ENCODE measurements at places on chromosomes 2 and 18.

GRCh38 chr2:180873219-180873618, 107.2 kb upstream of the UBE2E3 start:
- DNase-seq: no peak

DNA sequence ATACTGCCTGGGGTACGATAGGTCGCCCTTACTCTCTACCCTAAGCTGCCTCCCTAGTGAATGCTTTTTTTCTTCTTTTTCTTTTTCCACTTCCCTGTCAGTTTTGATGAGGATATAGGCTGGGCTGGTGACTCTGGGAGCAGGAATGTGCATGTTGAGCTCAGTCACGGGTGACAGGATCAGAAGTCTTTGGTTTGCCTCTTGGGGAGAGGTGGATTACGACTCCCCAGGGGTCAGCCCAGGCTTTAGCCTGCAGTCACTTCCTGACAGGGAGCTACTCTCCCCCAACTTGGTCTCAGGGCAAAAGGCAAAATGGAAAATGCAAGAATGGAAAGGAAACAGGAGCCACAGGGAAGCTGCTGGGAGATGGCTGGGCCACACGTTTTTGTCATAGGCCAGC, 57.3 kb downstream of the THNSL2 start:
- no peak for DNase-seq

DNA sequence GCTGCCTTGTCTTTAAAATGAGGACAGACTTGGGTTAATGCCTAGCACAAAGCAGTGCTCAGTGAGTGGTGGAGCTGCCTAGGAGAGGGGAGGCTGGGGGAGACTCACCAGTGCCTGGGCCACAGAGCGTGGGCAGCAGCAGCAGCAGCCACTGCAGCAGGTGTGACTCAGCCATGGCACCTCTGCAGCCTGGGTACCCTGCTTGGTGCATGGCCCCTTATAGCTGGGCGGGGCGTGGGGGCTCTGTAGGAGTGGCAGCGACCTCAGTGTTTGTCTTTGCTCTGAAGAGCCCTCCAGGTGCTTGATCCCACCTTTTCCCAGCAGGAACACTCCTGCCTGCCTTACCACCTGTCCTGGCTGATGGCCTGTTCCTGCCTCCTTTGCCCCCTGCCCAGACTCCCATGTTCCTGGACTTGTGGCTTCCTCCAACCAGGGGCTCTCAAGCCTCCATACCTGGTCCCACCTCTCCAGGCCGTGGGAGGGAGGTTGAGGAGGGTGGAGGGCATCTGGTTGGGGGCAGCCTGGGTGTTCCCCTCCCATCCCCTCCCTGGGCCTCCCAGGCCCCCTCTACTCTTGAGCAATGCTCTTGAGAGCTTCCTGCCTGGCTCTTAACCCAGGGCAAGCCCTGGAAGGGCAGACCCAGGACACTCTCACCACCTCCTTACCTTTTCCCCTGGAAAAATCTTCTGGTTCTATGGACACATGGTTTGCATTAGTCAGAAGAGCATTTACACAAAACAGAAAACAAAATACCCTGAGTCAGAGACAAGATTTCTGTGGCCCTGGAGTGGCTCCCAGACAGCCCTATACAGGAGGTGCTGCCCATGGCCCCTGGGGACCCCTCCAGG, at the start of gene SFTPB:
SFTPB (minus strand) TSS at position 191 of the 848 bp plus-strand sequence; CDS start at position 175, 16 bp downstream.
- no peak for DNase-seq

DNA sequence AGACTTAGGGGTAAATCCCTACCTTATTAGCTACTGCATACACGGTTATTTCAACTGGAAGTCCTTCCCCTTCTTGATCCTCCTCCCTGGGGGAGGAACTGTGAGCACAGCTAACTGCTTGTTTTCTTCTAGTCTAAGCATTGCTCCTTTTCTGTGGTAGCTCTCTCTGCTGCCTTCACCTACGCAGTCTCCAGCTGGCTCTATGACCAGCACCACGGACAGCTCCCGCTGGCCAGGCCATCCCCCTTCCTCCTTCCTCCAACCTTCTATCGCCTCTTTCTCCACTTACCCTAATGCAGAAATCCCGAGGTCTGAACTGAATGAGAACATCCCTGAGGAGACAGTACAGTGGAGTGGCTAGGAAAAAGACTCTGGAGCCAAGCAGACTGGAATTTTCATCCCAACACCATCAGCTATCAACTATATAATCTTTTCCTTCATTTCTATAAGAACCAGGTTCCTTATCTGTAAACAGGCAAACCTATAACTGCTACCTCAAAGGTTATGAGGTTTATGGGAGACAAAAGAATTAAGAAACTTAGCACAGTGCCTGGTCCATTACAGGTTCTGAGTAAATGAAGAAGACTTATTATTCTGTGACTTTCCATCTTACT, 4.7 kb upstream of the CFAP65 start:
- peak; percentile 6 for DNase-seq

- no peak for DNase-seq
Measured at GRCh38 chr2:70241340-70241739, 7.1 kb downstream of the TIA1 start.

- no peak for DNase-seq
Measured at GRCh38 chr2:217585362-217585761, 417.4 kb downstream of the TNS1 start.

DNA sequence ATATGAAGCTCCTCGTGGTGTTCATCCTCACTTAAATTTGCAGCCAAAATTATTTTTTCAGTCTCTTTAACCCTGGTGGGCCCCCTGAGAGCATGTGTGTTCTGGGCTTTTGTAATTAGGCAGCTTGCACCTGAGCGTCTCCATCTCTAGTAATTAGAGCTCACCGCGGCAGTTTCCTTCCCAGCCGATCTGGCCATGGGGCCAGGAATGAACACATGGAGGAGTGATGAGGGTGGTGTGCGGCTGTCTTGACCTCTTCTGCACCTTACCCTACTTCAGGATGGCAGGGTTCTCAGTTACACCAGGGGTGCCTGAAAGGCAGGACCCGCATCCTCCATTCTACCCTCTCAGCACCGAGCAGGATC, 98.5 kb downstream of the AFF3 start:
- no peak for DNase-seq

DNA sequence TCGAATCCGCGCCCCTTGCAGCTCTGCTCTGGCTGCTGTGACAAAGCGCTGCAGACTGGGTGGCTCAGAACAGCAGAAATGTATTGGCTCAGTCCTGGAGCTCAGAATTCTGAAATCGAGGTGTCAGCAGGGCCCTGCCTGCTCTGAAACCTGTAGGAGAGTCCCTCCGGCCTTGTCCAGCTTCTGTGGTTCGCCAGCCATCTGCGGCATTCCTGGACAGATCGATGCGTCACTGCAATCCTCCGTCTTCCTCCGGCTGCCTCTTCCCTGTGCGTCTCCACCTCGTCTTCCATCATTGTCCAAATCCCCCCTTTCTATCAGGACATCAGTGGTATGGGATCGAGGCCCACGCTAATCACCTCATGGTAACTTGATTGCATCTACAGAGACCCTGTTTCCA, 115.2 kb downstream of the RNF144A start:
- no peak for DNase-seq

- DNase-seq: no peak
Measured at GRCh38 chr18:35707674-35708073, 126.1 kb downstream of the GALNT1 start.

- DNase-seq: no peak
Measured at GRCh38 chr2:189037518-189037917, 63.3 kb downstream of the COL3A1 start.

- DNase-seq: peak; percentile 27
Measured at GRCh38 chr2:77270433-77270832, 251.7 kb downstream of the LRRTM4 start.

- peak; percentile 21 for DNase-seq
Measured at GRCh38 chr2:166417669-166418068, 41.9 kb upstream of the SCN9A start.

- DNase-seq: no peak
Measured at GRCh38 chr2:7732497-7732896, 815.3 kb downstream of the RNF144A start.

GRCh38 chr2:188610827-188611226, 319.2 kb downstream of the GULP1 start:
- DNase-seq: peak; percentile 24

DNA sequence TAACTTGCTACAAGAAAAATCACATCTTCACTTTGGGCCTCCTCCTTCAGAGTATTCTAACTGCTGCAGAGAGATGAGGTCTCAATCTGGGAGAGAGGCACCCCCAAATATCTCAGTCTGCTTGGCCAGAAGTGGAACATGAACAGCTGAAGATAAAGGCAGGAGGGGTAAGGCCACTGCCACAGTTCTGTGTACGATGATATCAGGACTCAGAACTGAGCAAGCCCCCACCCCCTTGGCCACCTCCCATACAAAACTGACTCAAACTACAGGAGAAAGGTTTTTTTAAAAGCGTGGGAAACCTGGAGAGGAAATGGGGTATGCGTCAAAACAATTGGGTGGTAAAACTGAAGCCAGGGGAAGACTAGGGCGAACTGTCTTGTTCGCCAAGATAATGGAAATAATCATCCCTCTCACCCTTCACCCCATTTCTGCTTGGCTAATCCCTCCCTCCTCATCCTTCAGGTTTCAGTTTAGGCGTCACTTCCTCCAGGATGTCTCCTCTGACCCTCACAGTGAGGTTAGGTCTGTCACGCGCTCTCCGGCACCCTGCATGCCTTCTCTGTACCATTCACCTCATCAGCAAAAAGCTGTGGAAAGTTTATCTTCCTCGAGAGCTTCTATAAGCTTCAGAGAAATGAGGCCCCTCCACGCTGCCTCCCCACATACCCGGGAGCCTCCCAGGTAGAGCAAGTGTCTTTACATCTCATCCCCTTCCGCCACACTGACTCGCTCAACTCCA, 64.4 kb downstream of the SFXN5 start:
- no peak for DNase-seq

- no peak for DNase-seq
Measured at GRCh38 chr2:95023222-95023597, 2.3 kb upstream of the MAL start.

DNA sequence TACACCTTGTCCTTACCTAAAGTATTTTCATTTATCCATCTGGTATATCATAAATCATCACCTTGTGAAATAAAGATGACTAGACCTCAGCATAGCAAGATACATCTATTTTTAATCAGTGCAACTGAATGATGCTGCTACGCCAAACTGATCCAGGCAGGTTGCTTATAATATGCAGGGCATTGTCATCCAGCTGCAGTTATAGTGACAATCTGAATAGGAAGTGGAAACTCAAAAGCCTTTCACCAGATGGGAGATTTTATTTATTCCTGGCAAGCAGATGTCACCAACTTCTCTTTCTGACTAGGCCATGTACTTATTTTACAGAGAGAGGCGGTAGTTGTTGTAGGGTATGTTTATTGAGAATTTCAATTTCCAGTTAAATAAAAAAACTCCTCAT, 747.3 kb downstream of the ADCYAP1 start:
- no peak for DNase-seq

- DNase-seq: no peak
Measured at GRCh38 chr2:19893520-19894133, 8.2 kb downstream of the TTC32 start.

GRCh38 chr2:142681952-142682351, 195.5 kb upstream of the KYNU start:
- DNase-seq: no peak

GRCh38 chr2:41879235-41879916, 168.4 kb upstream of the PKDCC start:
- DNase-seq: no peak

- DNase-seq: no peak
Measured at GRCh38 chr2:135563793-135564192, 32.5 kb downstream of the R3HDM1 start.

DNA sequence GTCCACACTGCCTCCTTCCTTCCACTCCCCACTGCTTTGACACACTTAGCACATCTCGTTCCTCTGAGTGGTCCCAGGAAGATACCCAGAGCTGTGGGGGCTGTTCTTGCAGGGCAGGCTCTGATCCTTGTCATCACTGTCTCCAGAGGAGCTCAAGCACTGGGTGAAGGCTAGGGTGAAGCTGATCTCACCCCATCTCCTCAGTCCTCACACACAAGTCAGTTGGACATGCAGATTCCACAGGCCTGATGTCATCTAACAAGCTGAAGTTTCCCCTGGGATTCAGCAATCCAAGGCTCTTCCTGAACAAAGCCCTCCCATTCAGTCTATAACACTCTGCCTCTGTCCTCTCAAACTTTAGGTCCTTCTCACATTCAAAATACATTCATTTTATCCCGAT, 90.6 kb upstream of the RAB6C start:
- DNase-seq: no peak

DNA sequence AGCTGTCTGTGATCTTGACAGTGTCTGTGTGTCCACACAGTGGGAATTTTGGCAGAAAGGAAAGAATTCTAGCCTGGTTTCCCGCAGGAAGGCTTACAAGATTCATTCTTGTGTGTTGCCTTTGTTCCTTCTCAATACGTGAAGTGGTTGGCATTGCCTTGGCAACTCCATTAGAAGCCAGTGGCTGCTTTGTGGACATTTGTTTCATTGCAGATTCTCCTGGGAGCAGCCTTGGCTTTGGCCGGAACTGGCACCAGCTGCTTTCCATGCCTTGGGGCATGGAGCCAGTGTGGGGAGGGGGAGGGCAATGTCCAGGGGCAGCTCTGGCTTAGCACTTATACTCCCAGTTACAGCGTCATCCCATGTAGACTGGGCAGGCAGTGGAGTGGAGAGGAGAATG, 39.4 kb downstream of the KIF5C start:
- DNase-seq: no peak

DNA sequence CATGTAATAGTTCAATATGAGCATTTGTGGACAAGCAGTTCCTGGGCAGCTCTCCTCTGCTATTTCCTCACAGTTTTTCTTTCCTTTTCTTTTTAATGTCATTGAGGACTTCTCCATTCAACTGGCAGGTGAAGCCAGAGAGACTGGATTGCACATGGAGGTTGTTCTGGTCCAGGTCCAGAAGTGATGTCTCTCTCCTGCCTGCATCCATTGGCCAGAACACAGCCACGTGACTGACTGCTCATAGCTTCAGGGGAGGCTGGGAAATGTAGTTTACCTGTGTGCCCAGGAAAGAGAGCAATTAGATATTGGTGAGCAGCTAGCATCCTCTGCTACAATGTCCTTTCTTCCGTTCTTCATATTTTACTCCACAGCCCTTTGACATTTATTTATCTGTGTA, 20.2 kb upstream of the ADAM23 start:
- no peak for DNase-seq

- DNase-seq: no peak
Measured at GRCh38 chr2:235366807-235367206, 127.0 kb upstream of the AGAP1 start.

DNA sequence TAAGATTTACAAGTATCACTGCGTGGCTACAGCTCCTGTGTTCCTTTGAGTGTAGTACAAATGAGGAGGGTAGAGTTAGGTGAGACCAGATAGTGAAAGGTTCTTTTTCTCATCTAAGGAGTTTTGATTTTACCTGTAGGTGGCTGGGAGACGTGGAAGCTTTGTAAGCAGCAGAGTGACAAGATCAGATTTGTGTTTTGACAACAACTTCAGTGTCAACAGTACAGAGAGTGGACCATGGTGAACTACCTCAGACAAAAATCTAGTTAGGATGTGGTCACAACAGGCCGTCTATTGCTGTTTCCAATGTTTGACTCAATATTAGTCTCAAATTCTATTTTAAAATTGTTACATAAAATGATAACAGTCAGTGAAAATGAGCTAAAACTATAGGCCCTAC, 20.3 kb upstream of the UGP2 start:
- no peak for DNase-seq

All from AML-193 (cell line).